Choroid plexus epithelial cell (primary cell): ENCODE measurements at places on chromosomes 16 and 17.
A peak's percentile ranks its signal among the peaks of the same experiment; 100 is the strongest.

DNA sequence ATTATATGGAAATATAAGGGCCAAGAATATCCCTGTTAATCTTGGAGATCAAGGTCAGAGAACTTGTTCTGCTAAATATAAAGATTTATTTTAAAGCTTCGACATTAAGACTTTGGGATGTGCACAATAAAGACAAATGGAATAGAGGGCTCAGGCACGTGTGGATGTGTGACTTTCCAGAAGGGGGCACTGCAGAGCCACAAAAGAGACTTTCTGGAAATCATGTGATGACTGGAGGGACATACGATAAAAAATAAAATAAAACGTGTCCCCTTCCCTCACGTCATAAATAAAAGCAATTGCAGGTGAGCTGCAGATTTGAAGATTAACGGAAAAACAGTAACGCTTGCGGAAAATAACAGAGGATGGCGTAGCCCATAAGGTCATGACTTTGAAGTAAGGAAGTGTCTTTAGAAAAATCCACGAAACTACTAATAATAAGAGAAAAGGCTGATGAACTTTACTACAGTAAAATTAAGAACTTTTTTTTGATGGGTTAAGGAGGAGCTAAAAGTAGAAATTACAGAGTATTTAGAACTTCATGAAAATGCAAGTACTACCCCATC lies 9.4 kb upstream of the ENGASE start:
- DNase-seq = peak; percentile 64

DNA sequence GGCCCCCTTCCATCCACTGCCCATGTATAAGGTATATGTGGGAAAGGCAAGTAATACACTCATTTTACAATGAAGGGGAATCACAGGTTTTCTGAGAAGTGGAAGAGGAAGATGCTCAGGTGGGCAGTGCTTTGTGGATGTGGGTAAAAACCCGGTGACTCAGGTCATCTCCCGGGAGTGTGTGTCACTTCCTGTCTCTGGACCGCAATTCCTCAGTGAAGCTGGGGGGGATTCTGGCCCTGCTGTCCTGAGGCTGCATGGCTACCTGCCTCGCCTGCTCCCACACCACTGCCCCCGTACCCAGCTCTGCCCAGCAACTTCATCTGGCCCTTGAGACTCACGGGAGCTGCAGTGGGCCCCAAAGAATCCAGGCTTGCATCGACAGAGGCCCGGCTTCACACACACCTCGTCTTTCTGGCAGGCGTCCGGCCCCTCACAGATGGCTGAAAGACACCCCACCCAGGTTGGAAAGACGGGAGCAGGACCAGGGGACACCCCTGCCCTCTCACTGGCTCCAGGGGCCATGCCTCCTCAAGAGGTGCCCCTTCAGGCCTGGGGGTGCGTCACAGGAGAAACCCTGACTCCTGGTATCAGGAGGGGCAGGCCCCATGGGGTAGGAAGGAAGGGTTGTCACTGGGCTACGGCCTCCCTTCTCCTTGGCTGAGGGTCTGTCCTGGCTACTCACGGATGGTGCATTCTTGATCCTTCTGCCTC lies 882 bp downstream of the SCARF1 start:
- no peak for DNase-seq

GRCh38 chr17:4635823-4636375 lies 5.6 kb downstream of the ALOX15 start:
- no peak for DNase-seq

DNA sequence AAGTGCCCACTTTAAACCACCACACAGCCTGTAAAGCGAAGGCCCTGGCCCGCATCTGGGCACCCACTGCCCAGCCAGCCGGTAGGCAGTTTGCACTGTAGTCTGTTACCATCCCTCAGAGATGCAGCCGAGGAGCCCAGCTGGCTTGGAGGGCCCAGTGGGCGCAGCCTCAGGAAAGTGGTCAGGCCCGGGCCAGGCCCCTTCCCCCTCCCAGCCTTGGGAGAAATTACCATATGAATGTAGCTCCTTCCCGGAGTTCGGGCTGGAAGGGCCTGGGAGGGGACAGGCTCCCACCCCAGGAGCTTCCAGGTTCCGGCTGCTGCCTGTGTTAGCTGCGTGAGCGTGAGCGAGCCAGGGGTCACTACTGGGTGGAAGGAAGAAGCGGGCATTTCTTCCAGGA lies 325.4 kb downstream of the SEC14L1 start:
- DNase-seq = no peak

- DNase-seq = no peak
Measured at GRCh38 chr17:64575431-64575830, 68.7 kb downstream of the CEP95 start.

- no peak for DNase-seq
Measured at GRCh38 chr17:83069571-83069906, 9.9 kb upstream of the METRNL start.

- no peak for DNase-seq
Measured at GRCh38 chr16:8739989-8740704, 57.3 kb downstream of the TMEM186 start.

GRCh38 chr17:28675980-28676379 lies 14.0 kb downstream of the SUPT6H start:
- no peak for DNase-seq

DNA sequence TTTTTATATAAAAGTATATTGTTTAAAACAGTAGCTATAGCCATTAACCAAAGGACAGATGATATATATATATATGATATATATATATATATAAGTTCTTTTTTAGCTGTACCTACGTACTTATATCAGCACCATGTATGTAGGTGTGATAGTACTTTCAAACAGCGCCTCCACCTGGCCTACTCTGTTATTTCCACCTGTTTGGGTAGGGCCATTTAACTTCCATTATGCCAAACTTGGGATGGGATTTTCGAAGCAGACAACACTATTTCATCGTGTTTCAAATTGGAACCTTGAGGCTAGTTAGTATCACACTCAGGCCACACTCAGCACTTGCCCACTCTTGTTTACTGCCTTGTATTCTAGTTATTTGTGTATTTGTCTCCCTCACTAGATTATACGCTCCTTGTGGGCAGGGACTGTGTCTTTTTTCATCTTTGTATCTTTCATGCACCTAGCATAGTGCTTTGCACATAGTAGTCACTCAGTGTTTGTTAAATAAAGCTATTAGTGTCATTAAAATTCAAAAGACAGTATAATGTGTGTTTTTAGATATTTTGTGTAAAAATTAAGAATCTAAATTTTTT lies 11.8 kb upstream of the CLTC start:
- peak; percentile 25 for DNase-seq

DNA sequence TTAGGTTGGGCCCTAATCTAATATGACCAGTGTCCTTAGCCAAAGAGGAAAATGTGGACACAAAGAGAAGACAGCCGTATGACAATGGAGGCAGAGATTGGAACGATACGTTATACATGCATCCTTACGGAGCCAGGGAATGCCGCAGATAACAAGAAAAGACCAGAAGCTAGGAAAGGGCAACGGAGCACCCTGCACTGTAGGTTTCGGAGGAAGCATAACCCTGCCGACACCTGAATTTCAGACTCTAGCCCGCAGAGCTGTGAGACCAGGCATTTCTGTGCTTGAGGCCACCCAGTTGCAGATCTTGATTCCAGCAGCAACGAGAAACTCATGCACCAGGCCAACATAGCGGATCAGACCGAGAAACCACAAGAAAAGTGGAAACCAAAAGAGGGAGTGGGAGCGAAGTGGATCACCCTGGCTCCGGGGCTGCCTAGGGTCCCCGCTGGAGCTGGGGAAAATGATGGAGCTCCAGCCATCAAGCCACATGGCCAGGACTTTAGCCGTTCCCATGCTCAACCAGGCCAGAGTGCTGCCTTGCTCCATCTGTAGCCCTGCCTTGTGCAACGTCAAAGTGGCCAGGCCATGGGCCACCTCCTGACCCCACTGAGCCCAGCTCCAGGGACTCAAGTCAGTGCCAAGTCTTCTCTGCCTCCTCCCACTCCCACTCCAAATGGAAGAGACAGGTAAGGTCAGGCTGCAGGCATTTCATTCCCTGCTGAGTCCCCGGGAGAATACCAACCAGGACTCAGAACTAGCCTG lies 51.7 kb upstream of the RPL38 start:
- no peak for DNase-seq

GRCh38 chr17:68863091-68863652 lies 92.0 kb downstream of the ABCA8 start:
- no peak for DNase-seq

DNA sequence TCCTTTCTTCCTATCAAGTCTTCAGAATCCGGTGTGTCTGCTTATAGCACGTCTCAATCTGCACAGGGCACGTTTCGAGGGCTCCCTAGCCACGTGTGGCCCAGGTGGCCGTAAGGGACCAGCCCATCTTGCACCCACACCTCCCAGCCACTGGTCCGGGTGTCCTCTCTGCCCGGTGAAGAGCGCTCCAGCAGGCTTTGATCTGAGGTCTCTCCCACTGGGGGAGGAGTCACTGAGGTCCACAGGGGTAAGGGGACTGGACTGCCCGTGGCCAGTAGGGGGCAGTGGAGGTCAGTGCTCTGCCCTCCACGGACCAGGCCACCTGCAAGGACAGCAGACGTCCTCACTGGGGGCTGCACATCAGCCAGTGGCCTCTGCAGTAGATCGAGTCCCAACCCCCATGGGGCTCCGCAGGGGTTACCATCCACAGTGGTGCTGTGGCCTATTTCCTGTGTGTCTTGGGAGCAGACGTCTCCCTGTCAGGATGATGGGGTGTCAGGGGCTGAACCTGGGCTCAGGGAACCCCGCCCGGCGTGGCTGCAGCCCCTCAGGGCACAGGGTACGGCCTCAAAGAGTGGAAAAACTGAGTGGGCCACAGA lies 204.1 kb upstream of the CIBAR2 start:
- peak; percentile 76 for DNase-seq

- no peak for DNase-seq
Measured at GRCh38 chr16:62829084-62829483, 792.8 kb upstream of the CDH8 start.

- no peak for DNase-seq
Measured at GRCh38 chr16:88617268-88618031, 20.9 kb upstream of the IL17C start.

DNA sequence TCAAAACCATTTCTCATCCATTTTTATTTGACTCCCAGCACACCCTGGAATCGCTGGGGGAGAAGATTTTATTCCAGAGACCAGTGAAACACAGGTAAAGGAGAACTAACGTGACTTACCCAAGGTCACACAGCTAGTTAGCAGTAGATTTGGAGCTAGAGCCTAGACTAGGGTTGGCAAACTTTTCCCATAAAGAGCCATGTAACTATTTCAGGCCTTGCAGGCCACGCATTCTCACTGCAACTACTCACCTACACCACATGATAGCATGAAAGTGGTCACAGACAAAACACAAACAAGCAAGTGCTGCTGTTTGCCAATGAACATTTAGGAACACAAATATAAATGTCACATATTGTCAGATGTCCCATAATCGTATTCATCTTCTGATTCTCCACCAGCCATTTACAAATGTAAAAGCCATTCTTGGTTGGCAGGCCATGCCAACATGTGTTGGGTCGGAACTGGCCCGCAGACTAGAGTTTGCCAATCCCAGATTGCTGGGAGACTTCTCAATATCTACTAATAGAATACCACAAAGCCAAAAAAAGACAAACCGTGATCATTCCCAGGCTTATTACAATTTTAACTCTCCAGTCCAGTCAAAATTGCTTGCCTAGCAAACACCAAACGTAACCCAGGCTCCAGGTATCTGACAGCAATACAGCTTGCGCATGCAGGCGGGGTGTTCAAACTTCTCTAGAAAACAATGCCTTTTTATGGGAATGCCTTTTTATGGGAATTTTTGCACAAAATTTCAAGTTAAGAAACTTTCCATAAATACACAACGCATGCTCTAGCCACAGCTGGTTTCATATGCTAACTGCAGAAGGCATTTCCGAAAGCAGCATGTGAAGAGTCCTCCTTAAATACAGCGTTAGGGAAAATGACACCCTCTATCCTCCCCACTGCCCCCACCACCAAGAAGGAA lies 20.9 kb downstream of the ZFHX3 start:
- no peak for DNase-seq

GRCh38 chr16:87107201-87107600 lies 210.0 kb downstream of the C16orf95 start:
- DNase-seq = no peak

GRCh38 chr17:27978689-27979175 lies 63.7 kb upstream of the NLK start:
- no peak for DNase-seq

GRCh38 chr16:88688013-88688778 lies 1.9 kb upstream of the SNAI3 start:
- no peak for DNase-seq

DNA sequence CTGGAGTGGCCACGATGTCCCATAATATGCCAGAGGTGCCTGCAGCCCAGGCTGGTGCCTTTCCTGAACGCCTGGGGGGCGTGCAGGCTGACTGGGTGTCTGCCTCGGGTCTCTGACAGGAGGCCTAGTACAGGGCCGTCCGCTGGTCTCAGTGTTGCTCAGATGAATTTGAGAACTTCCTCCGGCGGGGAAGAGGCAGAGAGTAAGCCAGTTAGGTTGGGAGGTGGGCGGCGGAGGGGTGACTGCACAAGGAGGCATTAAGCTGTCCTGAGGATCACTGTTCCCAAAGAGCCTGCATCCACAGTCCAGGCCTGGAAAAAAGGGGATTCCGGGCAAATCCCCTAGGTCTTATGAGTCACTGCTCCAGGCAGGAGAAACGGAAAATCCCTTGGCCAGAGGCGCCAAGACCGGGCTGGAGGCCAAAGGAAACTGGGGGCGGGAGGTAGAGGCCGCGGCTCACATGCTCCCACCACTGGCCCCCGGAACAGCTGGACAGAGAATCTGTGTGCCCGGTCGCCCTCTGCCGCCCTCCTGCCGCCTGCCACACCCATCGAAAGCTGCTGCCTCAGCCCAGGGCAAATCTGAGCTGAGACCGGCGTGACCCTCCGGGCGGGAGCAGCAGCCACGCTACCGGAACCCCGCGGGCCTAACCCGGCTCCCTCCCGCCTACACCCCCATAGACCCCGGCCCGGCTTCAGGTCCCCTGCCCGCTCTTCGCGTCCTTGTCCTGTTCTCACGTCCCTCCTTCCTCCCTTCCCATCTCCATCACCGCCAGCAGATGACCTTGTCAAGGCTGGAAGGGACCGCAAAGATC lies 1.2 kb downstream of the TRIM47 start:
- DNase-seq = peak; percentile 88

DNA sequence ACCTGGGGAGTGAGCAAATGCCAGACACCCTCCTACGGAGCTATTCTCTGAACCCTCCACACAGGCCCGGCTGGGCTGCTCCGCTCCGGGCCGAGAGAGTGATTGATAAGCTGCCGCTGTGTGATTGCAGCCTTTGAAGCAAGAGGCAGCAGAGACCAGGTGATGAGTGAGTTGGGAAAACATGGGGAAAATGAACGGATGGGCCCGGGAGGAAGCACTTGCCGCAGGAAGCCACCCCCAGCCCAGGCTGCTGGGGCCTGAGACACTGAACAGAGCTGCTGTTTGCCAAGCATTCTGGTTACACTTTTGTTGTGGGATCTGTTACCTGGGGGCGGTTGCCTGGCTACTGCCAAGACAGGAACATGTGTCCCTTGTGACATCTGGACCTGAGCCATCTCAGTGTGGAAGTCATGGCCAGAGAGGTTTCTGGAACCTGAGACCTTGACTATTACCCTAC lies 46.4 kb upstream of the KLHDC4 start:
- no peak for DNase-seq
